ENCODE measurements at places on chromosomes 2 and 18.
A peak's percentile ranks its signal among the peaks of the same experiment; 100 is the strongest.

GRCh38 chr2:219576505-219577388, 4.6 kb downstream of the INHA start:
- no peak for DNase-seq

DNA sequence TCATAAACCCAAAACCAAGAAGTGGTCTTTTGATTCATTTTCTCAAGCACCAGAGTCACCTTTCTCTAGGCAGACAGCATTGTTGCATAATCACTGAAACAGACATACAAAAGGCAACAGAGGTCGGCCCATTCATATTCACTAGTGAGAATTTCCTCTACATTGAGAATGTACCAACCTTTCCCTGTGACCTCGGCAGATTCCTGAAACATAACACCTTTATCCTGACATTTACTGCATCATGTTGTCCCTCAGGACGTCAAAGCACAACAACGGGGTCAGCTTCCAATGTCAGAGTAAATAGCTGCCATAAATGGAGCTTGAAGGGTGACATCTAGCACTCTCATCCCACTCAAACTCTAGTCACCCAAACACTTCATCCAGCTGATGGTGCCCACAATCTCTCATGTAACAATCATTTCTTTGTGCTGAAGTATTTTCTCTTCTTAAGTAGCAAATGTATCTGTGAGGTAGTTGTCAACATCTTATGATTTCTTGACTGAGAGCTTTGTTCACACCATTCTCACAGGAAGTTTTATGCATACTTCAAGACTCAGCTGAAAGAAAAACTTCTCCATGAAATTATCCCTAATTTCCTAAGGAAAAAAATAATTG, 802.6 kb upstream of the CHAC2 start:
- no peak for DNase-seq

- peak; percentile 76 for DNase-seq
These were observed 92.5 kb downstream of the ZFP36L2 start for GRCh38 chr2:43133708-43134570.

DNA sequence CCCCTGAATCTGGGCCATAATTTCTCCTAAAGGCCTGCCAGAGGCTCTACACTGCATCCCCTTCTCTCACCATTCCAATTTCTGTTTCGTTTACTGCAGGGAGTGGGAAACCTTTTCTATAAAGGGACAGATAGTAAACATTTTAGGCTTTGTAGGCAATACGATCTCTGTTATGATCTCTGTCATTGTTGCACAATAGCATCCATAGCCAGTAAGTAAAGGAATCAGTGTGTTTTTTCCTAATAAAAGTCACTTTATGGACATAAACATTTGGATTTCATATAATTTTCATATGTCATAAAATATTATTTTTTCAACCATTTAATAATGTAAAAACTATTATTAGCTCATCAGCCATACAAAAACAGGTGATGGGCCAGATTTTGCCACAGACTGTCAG, 531.7 kb downstream of the DSC3 start:
- DNase-seq, result no peak

DNA sequence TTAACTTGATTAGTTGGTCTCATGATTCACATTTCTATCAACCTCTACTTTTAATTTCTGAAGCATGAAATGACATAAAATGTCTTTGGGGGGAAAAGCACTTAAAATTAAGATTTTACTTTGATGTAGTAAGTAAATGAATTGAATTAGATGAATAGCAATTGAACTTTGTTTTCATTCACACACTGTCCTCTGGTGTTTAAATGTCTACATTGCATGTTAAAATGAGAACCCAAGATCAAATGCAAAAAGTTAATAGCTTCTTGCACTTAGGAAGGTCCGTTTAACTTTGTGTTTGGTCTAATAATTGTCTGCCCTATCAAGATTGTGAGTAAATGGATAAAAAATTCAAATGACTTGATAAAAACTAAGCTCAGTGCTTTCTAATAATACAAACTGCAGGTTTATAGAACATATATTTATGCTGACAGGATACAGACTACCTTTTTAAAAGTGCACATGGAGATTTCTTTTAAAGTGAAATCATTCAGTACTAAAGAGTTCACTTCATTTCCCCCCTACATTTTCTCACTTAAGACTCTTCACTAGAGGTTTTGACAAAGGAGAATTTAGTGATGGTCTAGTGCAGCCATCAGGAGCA, 156.2 kb upstream of the NABP1 start:
- DNase-seq, result peak; percentile 58

DNA sequence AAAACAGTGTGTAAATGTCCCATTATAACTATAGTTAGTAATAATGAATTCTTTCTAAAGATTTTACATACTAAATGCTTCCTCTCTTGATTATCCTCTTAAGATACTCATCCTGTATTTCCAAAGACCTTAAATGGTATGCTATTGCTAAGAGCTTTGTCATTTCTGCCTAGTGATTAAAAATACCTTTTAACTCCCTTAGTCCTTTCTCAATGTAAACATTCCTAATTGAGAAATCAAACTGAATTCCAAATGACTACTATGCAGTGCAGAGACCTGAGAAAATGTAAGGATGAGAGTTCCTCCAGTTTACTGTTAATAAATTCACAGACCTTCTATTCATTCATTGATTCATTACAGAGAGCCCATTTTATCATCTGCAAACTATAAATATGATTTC, 86.9 kb downstream of the SOS1 start:
- DNase-seq, result no peak

DNA sequence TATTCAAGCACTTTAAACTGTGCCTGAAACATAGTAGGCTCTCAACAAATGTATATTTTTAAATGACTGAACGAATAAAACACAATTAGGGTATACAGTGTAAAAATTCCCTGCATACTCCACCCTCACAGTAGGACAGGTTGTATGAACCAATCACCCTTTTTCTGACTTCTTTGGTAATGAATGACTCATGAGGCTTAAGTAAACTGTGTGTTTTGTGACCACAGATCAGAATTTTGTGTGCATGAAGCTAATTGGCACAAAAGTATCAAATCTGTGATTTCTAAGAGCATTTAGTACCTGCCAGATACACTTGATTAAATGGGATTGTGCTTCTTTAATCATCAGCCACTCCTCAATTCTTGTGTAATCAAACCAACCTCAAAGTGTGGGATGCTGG, 109.9 kb upstream of the MAP4K3 start:
- no peak for DNase-seq

GRCh38 chr2:73268366-73268829, 15.9 kb downstream of the FBXO41 start:
- DNase-seq, result no peak

GRCh38 chr2:236179236-236180075, 11.3 kb upstream of the GBX2 start:
- no peak for DNase-seq

DNA sequence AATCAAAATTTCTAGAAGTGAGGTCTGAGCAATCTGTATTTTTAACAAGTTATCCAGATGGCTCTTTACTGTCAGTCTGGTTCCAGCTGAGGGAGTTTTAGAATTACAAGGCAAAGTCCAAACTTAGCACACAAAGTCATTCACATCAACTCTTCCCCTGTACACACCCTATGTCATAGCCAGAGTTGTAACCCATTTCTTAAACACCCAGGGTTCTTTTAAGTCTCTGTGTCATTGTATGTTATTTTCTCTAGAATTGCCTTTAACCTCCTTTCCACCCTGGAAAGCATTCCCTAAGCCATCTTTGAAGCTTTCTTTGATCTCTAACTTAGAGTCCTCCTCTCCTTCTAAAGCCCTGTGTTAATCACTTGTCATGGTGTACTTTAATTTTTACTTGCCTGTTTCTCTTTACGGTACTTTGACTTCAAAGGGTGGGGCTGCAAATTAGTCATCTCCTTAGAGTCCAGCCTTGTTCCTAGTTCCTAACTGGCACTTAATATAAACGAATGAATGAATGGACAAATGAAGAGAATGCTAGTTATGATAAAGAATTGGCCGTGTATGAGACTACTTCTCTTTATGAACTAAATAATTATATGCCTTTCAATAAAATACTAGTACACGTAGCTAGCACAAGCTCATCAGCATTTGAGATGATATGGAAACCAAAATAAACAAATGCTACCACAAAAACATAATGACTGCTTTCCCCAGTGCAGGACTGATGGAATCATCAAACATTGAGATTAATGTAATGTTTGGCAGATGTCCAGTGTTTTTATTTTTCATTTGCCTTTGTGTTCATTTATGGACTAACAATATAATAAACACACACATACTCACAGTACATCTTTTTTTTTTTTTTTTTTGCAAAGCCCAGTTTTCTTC, 11.9 kb upstream of the ACTR3 start:
- DNase-seq, result no peak

GRCh38 chr18:35443434-35443833, 54.3 kb downstream of the INO80C start:
- no peak for DNase-seq

DNA sequence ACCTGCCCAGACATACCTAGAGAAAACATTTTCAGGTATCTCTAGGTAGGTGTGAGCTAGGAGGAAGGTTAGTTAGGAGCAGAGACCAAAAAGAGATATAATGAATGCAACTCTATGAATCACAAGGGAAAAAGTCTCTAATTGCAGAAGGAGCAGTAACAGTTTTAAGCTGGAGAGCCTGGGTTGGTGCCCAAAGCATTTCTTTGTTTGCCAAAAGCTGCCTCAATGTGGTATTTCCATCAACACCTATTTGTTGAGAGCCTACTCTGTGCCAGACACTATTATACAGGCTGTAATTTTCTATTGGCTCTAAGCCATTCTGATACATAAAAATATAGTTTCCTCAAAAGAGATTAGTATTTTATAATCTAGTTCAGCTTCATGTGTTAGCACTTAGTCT, 141.6 kb downstream of the UBE2E3 start:
- no peak for DNase-seq

DNA sequence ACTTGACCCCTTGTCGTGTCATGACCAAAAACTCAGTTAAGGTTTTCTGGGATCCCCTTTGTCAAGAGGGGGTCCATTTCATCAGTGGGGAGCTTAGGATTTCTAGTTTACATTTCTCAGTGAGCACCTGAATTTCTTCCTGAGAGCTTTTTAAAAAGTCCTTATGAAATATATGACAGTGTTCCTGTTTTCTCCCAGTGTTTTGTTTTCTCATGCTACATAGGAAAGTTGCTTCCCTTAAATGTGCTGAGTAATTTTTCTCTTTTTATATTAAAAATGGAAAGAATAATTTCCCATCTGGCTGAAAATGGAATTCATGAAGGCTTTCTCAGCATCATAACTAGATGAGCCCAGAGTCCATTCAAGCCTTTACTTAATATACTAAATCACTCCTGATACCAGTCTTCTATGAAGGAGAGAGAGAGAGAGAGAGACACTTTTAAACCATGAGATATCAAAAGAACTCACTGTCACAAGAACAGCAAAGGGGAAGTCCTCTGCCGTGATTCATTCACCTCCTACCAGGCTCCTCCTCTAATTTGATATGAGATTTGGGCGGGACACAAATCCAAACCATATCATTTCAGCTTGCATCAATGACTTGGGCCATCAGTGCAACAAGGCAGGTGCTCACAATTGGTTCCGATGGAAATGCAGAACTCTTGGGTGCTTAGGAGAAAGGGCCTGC, 61.1 kb downstream of the XRCC5 start:
- no peak for DNase-seq

GRCh38 chr2:10136101-10136934, 13.8 kb downstream of the RRM2 start:
- DNase-seq, result no peak

GRCh38 chr2:16640001-16640700, 25.5 kb downstream of the CYRIA start:
- DNase-seq, result no peak

DNA sequence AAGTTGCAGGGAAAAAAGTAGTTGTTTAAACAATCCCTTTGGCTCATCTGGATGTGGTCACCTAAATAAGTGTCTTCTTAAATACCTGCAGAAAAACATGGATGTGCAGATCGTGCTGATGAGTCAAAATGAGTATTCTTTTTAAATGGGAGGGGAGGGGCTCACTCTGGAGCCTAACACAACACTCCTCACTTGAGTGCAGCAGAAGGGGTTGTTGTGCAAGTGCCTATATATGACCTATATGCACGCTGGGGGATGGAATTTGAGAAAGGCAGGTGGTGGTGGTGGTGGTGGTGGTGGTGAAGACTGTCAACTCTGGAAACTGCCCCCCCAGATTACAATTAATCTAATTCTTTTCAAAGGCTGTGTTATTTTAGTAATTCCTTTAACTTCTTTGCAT, 77.9 kb upstream of the FAM124B start:
- DNase-seq, result no peak

DNA sequence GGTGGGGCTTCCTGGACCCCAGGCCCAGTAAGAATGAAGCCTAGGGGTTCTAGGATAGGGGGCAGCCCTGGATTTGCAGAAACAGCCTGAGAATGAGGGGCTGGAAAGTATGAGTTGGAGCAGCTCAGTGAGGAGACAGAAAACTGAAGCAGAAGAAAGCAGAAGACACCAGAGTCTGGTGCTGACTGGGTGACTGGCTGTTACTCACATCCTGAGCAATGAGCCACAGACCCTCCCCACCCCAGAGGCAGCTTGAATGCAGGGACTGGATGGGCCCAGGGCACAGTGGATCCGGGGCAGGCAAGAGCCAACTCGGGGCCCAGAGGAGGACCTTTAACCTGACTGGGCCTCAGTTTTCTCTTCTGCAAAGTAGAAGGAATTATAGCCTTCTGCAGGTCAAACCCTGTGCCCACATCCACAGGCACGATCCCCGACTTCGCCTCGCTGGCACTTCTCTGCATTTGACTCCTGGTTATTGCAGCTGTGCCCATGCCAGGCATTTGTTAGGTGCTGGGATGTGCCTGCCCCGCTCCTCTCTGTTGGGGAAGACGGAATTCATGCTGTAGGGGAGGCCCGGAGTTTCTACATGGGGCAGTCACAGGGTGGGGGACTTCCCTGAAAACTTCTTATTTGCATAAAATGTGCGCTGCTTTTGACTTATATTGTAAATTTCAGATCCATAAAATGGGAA, 8.5 kb downstream of the STEAP3 start:
- DNase-seq, result no peak

DNA sequence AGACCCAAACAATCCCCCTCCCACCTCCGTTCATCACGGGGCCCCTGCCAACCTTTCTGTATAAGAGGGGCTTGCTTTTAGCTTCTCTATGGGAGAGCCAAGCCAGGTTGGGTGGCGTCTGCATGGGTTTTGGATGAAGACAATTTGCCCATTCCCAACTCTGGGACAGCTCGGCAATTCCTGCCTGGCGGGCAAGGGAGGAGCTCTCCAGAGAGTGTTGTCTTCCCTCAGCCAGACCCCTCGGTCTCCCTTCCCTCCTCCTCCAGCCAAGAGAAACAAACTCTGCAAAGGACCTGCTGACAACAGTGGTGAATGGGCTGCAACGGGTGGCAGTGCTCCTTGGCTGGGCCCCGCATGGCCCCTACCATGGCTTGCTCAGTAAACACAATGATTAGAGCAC, 267.2 kb upstream of the HDAC4 start:
- DNase-seq, result no peak

- no peak for DNase-seq
These were observed 38.8 kb downstream of the SCTR start for GRCh38 chr2:119485336-119486110.

- DNase-seq, result no peak
These were observed 90.2 kb upstream of the ODC1 start for GRCh38 chr2:10538224-10538894.

DNA sequence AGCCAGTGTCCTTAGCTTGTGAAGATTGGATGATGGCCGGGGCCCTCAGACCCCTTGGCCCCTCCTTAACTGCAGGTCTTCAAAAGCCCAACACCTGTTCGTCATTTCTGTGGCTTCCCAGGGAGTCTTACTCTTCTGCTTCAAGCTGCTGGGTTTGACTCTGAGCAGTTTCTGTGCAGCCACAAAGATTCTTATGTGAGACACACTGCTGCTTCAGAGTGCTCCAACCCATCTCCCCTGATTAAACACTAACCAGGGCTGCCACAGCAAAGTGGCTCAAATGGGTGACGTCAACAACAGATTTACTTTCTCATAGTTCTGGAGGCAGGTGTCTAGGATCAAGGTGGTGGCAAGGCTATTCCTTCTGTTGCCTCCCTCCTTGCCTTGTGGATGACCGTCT, 40.8 kb downstream of the TSN start:
- DNase-seq, result no peak
